Heart right ventricle (tissue), 16 donors: ENCODE measurements at places on chromosomes 1 and 21. TPM values are rescaled to one million over a fixed set of nuclear protein-coding genes. Genes with fewer than 3 reads are reported as not detected.
A peak's percentile ranks its signal among the peaks of the same experiment; 100 is the strongest.

- peak; percentile 81 for DNase-seq
Measured at GRCh38 chr1:24110642-24111261, 1.2 kb downstream of the MYOM3 start.

DNA sequence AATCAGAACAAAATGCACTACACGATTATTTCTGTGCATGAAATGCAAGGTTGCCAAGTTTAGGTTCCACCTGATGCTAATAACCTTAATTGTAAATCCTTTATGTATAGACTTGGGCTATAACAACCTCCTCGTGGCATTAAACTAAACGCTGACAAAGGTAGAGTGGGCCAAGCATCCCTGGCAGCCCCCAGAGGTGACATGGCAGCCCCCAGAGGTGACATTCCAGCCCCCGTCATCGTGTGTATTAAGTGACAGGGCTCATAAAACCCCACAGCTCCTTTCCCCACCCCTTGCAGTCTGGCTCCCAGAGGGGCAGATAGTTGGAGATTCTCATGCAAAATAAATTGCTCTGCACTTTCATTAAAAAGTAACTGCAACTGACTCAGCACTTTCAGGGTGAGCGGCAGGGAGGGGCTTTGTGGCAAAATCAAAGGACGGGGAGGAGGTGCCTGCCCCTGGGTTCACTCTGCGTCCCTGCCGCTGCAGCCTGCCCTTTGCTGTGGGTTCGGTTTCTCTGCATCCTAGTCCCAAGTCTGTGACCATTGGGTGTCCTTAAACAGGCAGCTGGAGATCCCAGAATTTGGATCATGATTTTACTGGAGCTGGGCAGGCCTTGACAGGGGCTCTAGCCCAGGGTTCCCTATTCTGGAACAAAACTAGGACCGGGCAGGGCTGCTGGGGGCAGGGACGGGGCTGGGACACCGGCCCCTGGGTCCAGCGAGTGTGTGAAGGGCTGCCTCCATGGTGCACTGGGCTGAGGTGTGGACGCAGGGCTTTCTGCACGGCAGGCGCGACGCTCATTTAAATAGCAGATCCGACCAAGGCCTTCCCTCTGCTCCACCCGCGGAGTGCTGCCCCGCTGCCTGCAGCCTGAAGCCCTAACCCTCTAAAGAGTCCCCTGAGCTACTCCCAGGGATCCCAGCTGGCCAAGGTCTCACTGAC, 234.9 kb upstream of the VAMP3 start:
- no peak for DNase-seq

DNA sequence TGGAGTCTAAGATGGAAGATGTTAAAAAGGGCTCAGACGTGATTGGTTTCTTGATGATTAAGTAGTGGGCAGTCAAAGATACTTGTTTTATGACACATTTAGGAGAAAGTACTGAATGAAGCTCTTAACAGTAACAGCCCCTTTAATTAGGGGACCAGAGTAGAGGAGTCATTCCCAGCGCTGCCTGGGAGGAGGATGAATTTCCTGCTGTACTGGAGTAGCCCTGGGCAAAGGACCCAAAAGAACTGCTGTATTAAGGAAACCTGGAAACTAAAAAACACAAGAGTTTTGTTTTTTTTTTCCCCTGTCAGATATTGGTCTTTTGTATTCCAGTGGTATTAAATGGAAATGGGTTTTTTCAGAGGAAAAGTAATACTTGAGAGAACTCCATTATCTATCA, 126.5 kb downstream of the NFIA start:
- no peak for DNase-seq

- DNase-seq = no peak
Measured at GRCh38 chr21:42983103-42983502, 8.7 kb downstream of the PKNOX1 start.

GRCh38 chr1:98276514-98276913, 355.7 kb upstream of the DPYD start:
- DNase-seq = no peak

Gene GREM2
- not detected for total RNA-seq

Gene MTMR11
- 2.3 TPM for total RNA-seq

Gene AGO4
- 17.7 TPM for total RNA-seq

Gene CAMK1G
- not detected for total RNA-seq
